GM23338 (cell line): ENCODE measurements at places on chromosomes 3 and 15. TPM values are rescaled to one million over a fixed set of nuclear protein-coding genes. Genes with fewer than 3 reads are reported as not detected.

DNA sequence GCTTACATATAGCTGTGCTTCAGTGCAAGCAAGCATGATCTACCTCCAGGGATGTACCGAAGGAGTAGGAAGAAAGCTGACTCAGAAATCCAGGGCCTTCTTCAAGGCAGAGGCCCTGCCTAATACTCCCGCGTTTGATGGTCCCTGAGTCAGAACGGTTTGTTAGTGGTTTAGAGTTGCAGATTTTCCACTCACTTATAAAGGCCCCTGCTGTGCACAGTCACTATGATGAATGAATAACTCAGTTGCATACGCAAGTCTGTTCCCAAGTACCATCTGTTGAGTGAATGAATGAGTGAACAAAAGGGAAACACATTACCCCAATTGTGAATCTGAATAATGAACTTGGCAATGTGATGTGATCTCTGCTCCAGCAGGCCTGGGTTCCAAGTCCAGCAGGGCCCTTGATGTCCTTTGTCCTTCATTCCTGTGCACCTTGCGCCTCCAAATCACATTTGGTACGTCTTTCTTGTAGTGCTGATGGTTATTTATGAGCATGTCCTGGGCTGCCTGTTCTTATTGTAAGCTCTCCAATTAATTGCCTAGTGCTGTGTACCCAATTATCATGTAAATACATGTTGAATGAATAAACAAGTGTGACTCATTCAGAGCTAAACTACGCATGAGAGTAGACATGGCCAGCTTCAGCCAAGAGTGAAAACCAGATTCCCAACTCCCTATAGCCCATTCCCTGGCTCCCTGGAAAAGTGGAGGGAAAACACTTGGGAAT, 85.3 kb upstream of the LIMD1 start:
- peaks cover 37% of the 10 kb centered on the region for H3K4me1 ChIP-seq
- no peaks in the 10 kb centered on the region for H3K27me3 ChIP-seq
- 0 out of 2 replicates have a peak, but pooled peaks cover 5% of the 10 kb centered on the region for H3K36me3 ChIP-seq
- H3K27ac ChIP-seq: peak overlapping the region; percentile 99
- DNase-seq: peak; percentile 72

Gene CFAP92
- 1.7 and 2.3 TPM in 2 replicates for polyA plus RNA-seq

Gene TMC3
- 0.07 and 0.10 TPM in 2 replicates for polyA plus RNA-seq

DNA sequence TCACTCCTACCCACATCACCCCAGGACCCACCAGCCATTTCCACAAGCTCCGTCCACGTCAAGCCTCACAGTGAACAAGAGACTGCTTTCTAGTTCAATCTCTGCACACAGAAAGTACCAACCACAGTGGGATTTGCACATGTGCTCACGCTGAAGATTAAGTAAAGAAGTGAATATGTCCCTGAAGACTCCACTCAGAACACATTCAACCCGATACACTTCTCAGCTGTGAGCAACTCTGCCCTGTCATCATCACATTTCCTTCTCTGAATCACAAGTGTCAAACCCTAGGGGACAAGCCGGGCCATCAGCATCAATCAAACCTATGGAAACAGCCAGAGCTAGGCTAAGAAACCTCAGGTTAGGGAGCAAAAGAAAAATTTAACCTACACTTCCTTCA, 1.9 kb downstream of the STIMATE start:
- H3K4me3 ChIP-seq: no peak overlapping the region
- H3K27ac ChIP-seq: no peak overlapping the region

GRCh38 chr3:80192936-80193335, 425.1 kb upstream of the ROBO1 start:
- H3K4me3 ChIP-seq: no peak overlapping the region
- H3K4me1 ChIP-seq: no peaks in the 10 kb centered on the region; the same call in 1 of the 2 replicates
- no peaks in the 10 kb centered on the region for H3K27me3 ChIP-seq
- no peak overlapping the region for H3K27ac ChIP-seq
- DNase-seq: no peak
- H3K36me3 ChIP-seq: no peaks in the 10 kb centered on the region

Gene SKOR1
- not detected in 2 replicates for polyA plus RNA-seq

GRCh38 chr3:177746337-177746933, 549.2 kb upstream of the TBL1XR1 start:
- no peaks in the 10 kb centered on the region for H3K36me3 ChIP-seq
- no peak for DNase-seq
- H3K4me1 ChIP-seq: peaks cover 2% of the 10 kb centered on the region
- H3K27me3 ChIP-seq: no peaks in the 10 kb centered on the region

DNA sequence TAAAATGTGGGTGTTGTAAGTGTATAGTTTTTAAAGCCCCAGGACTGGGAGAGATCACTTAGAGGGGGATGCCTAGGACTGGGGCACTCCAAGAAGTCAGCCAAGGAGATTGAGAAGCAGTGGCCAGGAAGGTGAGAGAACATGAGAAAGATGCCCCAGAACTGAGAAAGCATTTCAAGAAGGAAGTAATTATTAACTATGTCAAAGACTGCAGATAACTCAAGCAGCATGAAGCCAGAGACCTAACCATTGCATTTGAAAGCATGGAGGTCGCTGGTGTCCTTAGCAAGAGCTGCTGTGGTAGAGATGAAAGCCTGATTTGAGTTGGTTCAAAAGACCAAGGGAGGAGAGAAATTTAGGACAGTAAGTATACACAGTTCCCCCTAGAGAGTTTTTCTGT, 30.6 kb upstream of the SLC2A2 start:
- no peak overlapping the region for H3K27ac ChIP-seq
- H3K4me1 ChIP-seq: peaks cover 5% of the 10 kb centered on the region; the same call in 1 of the 2 replicates
- H3K36me3 ChIP-seq: no peaks in the 10 kb centered on the region
- no peak for DNase-seq

DNA sequence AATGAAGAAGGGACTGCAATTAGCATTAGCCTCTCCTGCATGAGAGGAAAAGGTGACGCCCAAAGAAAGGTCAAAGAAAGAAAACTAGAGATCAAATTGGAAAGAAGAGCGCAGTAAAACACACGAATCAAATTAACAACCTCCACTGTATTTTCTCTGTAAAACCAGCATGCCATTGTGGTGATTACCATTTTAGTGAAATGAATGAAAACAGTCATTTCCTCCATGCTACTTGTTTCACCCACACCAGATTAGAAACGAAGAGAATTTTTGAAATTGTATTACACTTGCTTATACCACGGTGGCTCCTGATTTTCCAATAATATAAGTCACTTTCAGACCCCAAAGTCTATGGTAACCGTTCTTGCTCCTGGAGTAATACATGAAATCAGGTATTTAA, 71.6 kb downstream of the SUMF1 start:
- DNase-seq: no peak
- H3K4me1 ChIP-seq: peaks cover 12% of the 10 kb centered on the region; the same call in 1 of the 2 replicates
- H3K36me3 ChIP-seq: no peaks in the 10 kb centered on the region
- H3K27ac ChIP-seq: no peak overlapping the region

DNA sequence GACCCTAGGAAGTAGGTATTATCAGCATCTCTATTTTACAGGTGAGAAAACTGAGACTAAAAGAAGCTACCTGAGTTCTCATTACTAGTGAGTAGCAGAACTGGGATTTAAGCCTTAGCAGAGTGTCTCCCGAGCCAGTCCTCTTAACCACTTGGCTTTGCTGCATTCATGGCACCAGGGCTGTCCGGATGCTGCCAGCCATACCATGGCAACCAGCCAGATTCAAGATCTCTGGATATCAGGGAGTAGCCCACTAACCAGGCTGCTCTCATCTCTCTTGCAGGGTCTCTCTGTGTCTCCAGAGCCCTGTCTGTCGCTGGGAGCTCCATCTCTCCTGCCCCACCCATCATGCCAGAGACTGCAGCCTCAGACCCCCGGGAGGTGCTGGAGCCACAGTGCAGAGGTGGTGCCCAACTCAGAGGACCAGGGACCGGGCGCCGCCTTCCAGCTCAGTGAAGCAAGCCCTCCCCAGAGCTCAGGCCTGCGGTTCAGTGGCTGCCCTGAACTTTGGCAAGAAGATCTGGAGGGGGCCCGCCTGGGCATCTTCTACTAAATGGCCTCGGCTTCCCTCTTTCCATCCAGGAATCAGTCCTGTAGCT, 1.7 kb downstream of the MESP2 start:
- H3K27ac ChIP-seq: no peak overlapping the region
- H3K4me1 ChIP-seq: peaks cover 8% of the 10 kb centered on the region
- peaks cover 40% of the 10 kb centered on the region for H3K27me3 ChIP-seq
- no peaks in the 10 kb centered on the region for H3K36me3 ChIP-seq
- H3K4me3 ChIP-seq: no peak overlapping the region

GRCh38 chr3:64191822-64192221, 33.4 kb downstream of the PRICKLE2 start:
- no peak overlapping the region for H3K4me3 ChIP-seq
- H3K4me1 ChIP-seq: peaks cover 14% of the 10 kb centered on the region
- no peak for DNase-seq
- no peak overlapping the region for H3K27ac ChIP-seq
- no peaks in the 10 kb centered on the region for H3K27me3 ChIP-seq

- H3K36me3 ChIP-seq: no peaks in the 10 kb centered on the region
- no peaks in the 10 kb centered on the region for H3K27me3 ChIP-seq
- no peak for DNase-seq
- no peak overlapping the region for H3K4me3 ChIP-seq
- H3K4me1 ChIP-seq: no peaks in the 10 kb centered on the region
Measured at GRCh38 chr15:85950101-85950500, 129.6 kb upstream of the AGBL1 start.

Gene NTRK3
- 4.0 and 5.3 TPM in 2 replicates for polyA plus RNA-seq

DNA sequence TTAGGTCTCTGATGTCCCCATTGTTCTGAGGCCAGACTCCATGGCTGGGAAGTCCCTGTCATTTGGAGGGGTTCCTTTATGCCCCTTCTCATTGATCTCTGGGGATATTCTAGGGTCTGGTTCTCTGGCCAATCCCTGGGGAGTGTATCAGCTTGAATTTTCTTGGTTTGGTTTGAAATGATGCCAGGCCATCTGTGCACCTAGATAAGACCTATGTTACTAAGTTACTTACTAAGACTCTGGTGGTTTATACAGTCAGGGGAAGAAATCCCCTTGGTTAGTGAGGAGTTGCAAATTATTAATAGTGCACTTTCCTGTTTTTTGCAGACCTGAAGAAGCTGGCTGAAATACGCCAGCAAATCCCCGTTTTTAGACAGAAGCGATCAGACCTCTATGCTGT, 20.3 kb downstream of the NIT2 start:
- H3K27ac ChIP-seq: no peak overlapping the region
- no peak for DNase-seq
- H3K36me3 ChIP-seq: peaks cover 3% of the 10 kb centered on the region; the same call in 1 of the 2 replicates
- no peaks in the 10 kb centered on the region for H3K27me3 ChIP-seq
- H3K4me1 ChIP-seq: no peaks in the 10 kb centered on the region

GRCh38 chr15:57652481-57652880, 54.0 kb upstream of the POLR2M start:
- no peaks in the 10 kb centered on the region for H3K27me3 ChIP-seq
- H3K4me1 ChIP-seq: no peaks in the 10 kb centered on the region
- no peak overlapping the region for H3K4me3 ChIP-seq
- DNase-seq: no peak
- no peak overlapping the region for H3K27ac ChIP-seq

Gene PLS1
- 18.0 and 18.4 TPM in 2 replicates for polyA plus RNA-seq

Gene GAP43
- polyA plus RNA-seq: 46.9 and 48.1 TPM in 2 replicates

DNA sequence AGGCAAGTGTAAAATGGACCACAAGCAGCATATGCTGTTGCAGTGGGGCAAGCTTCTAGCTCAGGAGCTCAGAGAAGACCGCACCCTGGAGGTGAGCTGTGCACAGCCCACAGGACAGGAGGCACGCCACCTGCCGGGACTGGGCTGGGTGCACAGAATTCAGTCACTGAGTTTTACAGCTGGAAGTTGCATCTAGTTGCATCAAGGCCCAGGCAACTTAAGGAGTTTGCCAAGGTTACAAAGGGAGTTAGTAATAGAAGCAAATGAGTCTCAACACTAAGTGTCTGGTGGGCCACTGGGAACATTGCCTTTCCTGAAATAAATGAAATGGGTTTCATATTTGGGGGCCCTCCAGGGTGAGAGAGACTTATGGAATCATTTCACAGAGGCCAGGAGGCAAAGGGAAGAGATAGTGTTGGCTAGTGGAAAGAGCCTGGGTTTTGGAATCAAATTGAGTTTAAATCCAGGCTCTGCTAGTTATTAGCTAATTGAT, 36.0 kb upstream of the TIMP4 start:
- peak; percentile 46 for DNase-seq
- no peak overlapping the region for H3K27ac ChIP-seq
- no peaks in the 10 kb centered on the region for H3K27me3 ChIP-seq
- H3K4me1 ChIP-seq: no peaks in the 10 kb centered on the region
- H3K4me3 ChIP-seq: no peak overlapping the region

DNA sequence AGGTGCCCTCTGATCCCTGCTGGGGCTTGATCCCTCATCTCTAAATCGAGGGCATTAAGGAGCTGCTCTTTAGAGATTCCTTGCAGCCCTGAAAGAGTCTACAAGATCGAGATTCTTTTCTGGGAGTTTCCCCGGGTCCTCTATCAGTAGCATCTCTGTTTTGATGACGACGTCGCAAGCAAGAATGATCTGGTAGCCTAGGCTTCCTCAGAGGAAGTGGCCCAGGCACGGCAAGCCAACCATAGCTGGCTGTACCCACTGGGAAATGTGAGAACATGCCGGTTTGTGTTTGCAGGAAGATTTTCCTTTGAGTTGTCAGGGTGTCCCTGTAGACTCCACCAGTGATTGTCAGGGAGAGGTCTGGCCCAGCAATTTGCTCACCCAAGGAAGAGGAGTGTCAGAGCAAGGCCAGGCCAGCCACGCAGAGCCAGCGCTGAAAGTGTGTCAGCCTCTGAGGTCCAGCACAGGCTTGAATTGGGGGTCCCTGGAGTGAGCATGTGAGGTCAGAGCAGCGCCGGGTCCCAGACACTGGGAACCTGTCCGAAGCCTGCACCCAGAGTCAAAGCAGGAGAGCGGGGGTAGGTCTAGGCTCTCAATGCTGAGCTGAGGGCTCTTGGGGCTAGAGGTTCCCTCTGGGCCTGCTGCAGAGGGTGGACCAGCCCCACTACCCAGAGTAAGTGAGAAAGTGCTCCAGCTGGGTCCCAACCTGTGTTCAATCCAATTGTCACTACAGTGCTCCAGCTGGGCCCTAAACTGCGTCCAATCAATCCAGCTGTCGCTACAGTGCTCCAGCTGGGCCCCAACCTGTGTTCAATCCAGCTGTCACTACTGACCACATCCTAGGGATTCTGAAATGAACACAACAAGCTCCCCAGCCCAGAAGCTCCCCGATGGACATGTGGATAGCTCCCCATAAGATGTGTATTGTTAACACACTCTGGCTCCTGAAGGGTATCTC, 95.7 kb downstream of the CHDH start:
- DNase-seq: no peak
- H3K27me3 ChIP-seq: no peaks in the 10 kb centered on the region
- no peak overlapping the region for H3K27ac ChIP-seq

GRCh38 chr3:82938821-82939328, 1177.4 kb upstream of the GBE1 start:
- H3K27me3 ChIP-seq: no peaks in the 10 kb centered on the region
- peaks cover 13% of the 10 kb centered on the region; the same call in 1 of the 2 replicates for H3K36me3 ChIP-seq
- DNase-seq: no peak
- no peak overlapping the region for H3K27ac ChIP-seq
- no peaks in the 10 kb centered on the region for H3K4me1 ChIP-seq
- H3K4me3 ChIP-seq: no peak overlapping the region

Gene TRPC1
- polyA plus RNA-seq: 7.0 and 7.3 TPM in 2 replicates

GRCh38 chr15:69861331-69862171, 236.2 kb downstream of the TLE3 start:
- no peak overlapping the region for H3K4me3 ChIP-seq
- no peaks in the 10 kb centered on the region for H3K36me3 ChIP-seq
- no peaks in the 10 kb centered on the region for H3K4me1 ChIP-seq
- no peak for DNase-seq

GRCh38 chr3:105771392-105771791, 97.4 kb downstream of the CBLB start:
- H3K27ac ChIP-seq: no peak overlapping the region
- H3K27me3 ChIP-seq: no peaks in the 10 kb centered on the region
- H3K4me3 ChIP-seq: no peak overlapping the region
- no peaks in the 10 kb centered on the region for H3K4me1 ChIP-seq
- DNase-seq: no peak
